ENCODE measurements at places on chromosomes 12 and 14.

- peak; percentile 99 for DNase-seq
Observed at GRCh38 chr12:49979016-49979586, 6.4 kb downstream of the AQP6 start.

GRCh38 chr14:35534208-35534872 is 376 bp downstream of the INSM2 start:
- DNase-seq, result no peak

GRCh38 chr12:91040096-91040755 is 17.6 kb downstream of the KERA start:
- no peak for DNase-seq

DNA sequence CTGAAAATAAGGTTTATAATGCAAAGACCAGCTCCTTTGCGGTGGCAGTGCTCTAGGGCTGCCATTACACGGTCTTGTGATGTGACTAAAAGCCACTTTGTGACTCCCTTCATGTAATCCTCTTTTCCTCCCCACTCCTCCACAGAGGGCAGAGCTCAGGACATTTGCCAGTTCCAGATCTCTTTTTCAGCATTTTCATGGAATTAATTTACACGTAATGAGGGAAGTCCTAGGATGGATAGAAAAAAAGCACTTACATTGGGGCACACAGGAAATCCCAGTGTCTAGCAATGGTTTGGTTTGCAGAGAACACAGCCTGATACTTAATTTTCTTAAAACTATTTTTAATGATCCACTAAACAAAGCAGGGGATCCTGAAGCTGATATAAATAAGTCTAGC is 17.5 kb upstream of the ATF1 start:
- DNase-seq, result no peak

- DNase-seq, result no peak
Observed at GRCh38 chr12:125129179-125129571, 63.9 kb downstream of the AACS start.

- DNase-seq, result no peak
Observed at GRCh38 chr14:81537193-81537592, 3.5 kb upstream of the SEL1L start.

DNA sequence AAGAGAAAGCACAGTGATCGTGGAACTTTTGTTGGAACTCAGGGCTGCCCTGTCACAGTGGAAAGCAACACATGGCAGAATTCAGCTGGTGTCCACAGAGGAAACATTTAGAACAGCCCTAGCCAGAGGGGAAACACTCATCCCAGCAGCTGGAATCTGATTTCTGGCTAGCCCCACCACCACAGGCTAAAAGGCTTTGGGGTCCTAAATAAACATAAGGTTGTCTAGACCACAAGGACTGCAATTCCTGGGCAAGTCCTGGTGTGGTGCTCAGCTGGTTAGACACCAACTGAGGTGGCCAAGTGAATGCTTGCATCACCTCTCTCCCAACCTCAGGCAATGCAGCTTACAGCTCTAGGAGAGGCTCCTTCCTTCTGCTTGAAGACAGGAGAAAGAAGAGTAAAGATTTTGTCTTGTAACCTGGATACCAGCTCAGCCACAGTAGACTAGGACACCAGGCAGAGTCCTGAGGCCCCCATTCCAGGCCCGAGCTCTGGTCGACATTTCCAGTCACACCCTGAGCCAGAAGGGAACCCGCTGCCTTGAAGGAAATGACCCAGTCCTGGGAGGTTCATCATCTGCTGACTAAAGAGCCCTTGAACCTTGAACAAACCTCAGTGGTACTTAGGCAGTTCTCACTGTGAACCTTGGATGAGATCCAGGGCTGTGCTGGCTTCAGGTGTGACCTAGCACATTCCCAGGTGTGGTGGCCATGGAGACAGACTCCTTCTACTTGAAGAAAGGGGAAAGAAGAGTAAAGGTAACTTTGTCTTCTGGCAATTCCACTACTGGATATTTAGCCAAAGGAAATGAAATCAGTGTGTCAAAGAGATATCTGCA is 85.4 kb upstream of the PLXNC1 start:
- no peak for DNase-seq

GRCh38 chr12:49563951-49564685 is 3.8 kb downstream of the MCRS1 start:
- no peak for DNase-seq

DNA sequence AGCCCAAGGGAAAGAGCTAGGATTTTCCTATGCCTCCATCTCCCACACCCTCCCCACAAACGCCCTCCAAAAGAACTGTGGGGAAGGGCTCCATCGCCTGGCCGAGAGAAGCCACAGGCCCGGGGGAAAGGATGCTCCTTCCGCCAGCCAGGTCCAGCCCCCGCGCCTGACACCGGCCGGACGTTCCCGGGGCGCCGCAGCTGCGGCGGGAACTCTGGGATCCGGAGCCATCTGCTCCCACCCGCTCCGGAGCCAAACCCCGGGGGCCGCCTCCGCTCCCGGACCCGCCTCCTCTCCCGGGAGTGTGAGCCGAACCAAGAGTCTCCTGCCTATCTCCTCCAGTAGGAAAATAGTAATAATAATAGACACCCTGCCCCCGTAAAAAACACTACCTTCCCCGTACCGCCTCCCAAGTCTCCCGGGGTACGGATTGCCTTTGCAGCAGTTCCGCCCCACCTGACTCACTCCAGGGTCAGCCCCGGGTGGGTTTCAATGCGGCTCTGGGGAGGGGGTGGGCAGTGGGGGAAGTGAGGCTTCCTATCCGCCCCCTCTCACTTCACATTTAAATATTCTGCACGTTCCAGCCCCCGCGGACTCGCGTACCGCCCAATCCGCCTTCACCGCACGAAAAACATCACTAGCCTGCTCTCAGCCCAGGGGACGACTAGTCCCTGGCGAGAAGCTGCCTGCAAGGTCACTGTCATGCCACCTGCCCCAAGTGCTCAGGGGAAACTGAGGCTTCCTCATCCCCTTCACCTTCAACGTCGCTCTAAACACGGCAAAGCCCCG is 2.4 kb downstream of the AGAP2 start:
- DNase-seq, result peak; percentile 72

DNA sequence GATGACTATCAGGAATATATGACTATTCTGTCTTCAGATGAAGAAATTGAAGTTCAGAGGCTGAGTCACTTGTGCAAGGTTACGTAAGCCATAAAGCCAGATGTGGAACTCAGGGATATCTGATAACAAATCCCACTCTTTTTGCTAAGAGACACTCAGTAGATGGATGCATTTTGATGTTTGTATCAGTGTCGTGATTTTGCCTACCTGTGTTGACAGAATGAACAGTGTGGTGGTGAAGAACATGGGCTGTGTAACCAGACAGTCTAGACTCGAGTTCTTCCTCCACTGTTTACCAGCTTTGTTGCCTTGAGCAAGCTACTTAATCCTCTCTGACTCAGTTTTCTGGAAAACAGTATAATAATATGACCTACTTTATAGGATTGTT is 93.9 kb downstream of the DAAM1 start:
- DNase-seq, result no peak

DNA sequence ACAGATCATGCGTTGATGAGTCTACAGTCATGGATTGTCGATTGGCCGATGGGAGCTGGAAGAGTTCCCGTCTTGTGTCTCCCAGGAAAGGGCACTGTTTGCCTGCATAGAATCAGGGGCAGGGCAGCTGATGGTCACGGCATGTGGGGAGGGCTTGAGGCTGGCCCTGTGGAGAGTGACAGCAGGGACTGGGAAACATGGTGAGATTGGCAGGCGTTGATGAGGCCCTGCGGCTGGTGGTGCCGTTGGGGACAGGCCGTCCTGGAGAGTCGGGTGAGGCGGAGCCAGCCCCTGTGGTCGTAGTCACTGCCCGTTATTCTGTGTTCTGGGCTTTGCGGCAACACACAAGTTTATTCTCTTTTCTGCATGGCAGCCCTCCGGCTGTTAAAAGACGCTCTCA is 52.9 kb downstream of the TECPR2 start:
- no peak for DNase-seq

- peak; percentile 52 for DNase-seq
Observed at GRCh38 chr14:104509673-104510072, 69.9 kb upstream of the C14orf180 start.

- DNase-seq, result no peak
Observed at GRCh38 chr14:104665114-104665656, 24.2 kb upstream of the INF2 start.

GRCh38 chr12:118850244-118850825 is 131.0 kb upstream of the SRRM4 start:
- DNase-seq, result peak; percentile 58

GRCh38 chr12:54622463-54623183 is 12.1 kb downstream of the LACRT start:
- no peak for DNase-seq

DNA sequence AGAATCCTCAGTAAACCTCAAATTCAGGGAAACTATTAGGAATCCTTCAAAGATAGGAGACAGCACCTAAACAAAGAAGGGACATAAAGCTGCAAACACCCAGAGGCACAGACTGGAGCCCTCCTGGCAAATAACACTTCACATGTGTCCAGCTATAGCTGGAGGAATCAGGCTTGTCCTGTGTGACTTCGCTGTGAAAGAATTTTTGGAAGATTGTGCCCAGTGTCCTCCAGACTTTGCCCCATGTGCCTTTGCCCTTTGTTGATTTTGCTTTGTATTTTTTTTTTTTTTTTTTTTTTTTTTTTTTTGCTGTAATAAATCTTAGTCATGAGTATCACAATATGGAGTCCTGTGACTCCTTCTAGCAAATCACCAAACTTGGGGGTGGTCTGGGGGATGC is 136.8 kb downstream of the KCNH5 start:
- DNase-seq, result no peak

Measured in BE2C (cell line).